ENCODE measurements at places on chromosomes 5 and 9.

DNA sequence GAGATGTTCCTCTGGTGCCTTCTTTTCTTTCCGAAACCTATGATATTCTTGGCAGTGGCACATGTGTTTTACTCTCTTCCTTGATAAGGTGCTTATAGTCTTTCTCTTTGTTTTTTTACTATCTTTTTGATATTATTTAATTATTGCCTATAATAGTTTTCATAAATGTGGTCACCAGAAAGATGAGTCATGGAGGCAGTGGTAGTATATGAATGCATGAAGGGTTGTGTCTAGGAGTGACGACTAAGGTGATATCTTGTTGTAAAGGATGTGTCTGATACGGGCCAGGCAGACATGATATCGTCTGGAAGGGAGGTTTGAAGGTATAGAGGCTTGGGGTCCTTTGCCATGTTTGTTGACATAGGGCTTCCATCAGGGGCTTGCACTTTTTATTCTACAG lies 36.8 kb downstream of the SLC44A1 start:
- DNase-seq, result no peak

GRCh38 chr9:1513105-1513504 lies 462.9 kb downstream of the DMRT2 start:
- DNase-seq, result no peak

GRCh38 chr9:135898634-135899407 lies 8.5 kb downstream of the CAMSAP1 start:
- DNase-seq, result no peak

GRCh38 chr9:90921969-90922368 lies 120.3 kb downstream of the SYK start:
- no peak for DNase-seq

- DNase-seq, result no peak
These were observed 2.9 kb downstream of the FAM13B start for GRCh38 chr5:138029944-138030343.

Data from suppressor macrophage treated with lipopolysaccharide for 4 hours (primary cell).